Smooth muscle cell of the umbilical artery (primary cell): ENCODE measurements at places on chromosomes 1 and 21. TPM values are rescaled to one million over a fixed set of nuclear protein-coding genes. Genes with fewer than 3 reads are reported as not detected.

Gene NBPF14
- total RNA-seq = 42.2 and 104 TPM in 2 replicates

Gene BSND
- total RNA-seq = not detected in 2 replicates

Gene HEYL
- total RNA-seq = under 0.01 TPM in 1 of 2 replicates, not detected in the other

Gene KCNJ9
- not detected in 2 replicates for total RNA-seq

Gene PTPN22
- 1.5 and 4.8 TPM in 2 replicates for total RNA-seq

Gene PCSK9
- 0.89 and 2.4 TPM in 2 replicates for total RNA-seq

Gene GPR153
- 7.1 and 7.5 TPM in 2 replicates for total RNA-seq

Gene SNX7
- 49.6 and 61.4 TPM in 2 replicates for total RNA-seq

Gene SERTAD4
- 0.59 and 0.78 TPM in 2 replicates for total RNA-seq

Gene TMPRSS2
- total RNA-seq = not detected in 2 replicates

Gene CATSPERE
- total RNA-seq = 0.30 and 0.51 TPM in 2 replicates

Gene TMEM269
- not detected in 2 replicates for total RNA-seq

Gene SPRR1B
- not detected in 2 replicates for total RNA-seq

Gene NECTIN4
- 0.30 and 1.8 TPM in 2 replicates for total RNA-seq

Gene PLEKHA6
- 0.05 and 0.30 TPM in 2 replicates for total RNA-seq

Gene CADM3
- total RNA-seq = 0.09 and 0.30 TPM in 2 replicates

Gene EFCAB7
- total RNA-seq = 6.1 and 8.6 TPM in 2 replicates

Gene FAM229A
- 0.83 and 1.2 TPM in 2 replicates for total RNA-seq

Gene TRIM67
- total RNA-seq = not detected in 2 replicates

Gene DCST1
- not detected in 2 replicates for total RNA-seq
